Dorsolateral prefrontal cortex (tissue), 122 donors: ENCODE measurements at places on chromosomes 5 and 9. TPM values are rescaled to one million over a fixed set of nuclear protein-coding genes. Genes with fewer than 3 reads are reported as not detected.

FBXO4 gene
- total RNA-seq: 10.7 TPM

CCNO gene
- total RNA-seq: 7.6 TPM

GLIPR2 gene
- total RNA-seq: 8.4 TPM

MEIKIN gene
- total RNA-seq: 2.2 TPM

RNF183 gene
- 0.69 TPM for total RNA-seq

GPR150 gene
- total RNA-seq: 4.0 TPM

MACIR gene
- total RNA-seq: 39.6 TPM

FBXL7 gene
- 28.8 TPM for total RNA-seq

ORM2 gene
- not detected for total RNA-seq

IFNA21 gene
- not detected for total RNA-seq

HEMGN gene
- not detected for total RNA-seq

FGFR4 gene
- total RNA-seq: 1.5 TPM

NDFIP1 gene
- 258 TPM for total RNA-seq

FGD3 gene
- 2.9 TPM for total RNA-seq

PDE6A gene
- total RNA-seq: not detected

CER1 gene
- not detected for total RNA-seq

EQTN gene
- 0.81 TPM for total RNA-seq

CRHBP gene
- 2.6 TPM for total RNA-seq

DBH gene
- 2.6 TPM for total RNA-seq

PCDHGB3 gene
- 7.6 TPM for total RNA-seq
